ENCODE measurements at places on chromosomes 7 and 10.

- no peak for DNase-seq
Observed at GRCh38 chr7:142892951-142893350, 7.4 kb upstream of the TRPV6 start.

DNA sequence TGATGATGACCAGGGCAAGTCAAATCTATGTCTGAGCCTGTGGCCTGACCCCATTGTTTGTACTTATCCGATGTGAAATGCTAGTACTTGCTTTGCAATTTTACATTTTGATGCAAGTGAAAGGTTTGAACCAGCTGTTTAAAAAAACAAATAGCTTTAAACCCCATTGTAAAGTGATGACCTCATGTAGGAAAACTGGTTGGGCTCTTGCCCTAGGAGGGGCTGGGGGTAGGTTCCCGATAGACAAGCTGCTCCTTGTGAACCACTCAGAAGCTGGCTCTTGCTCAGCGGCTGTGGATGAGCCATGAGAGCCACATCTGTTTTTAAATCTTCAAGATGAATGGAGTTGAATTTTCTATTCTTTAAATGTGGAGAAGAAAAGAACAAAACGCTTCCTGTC is 185.3 kb downstream of the WDR11 start:
- DNase-seq: no peak

- DNase-seq: no peak
Observed at GRCh38 chr10:117071286-117072050, 66.5 kb upstream of the SHTN1 start.

GRCh38 chr7:54841772-54842697 is 83.0 kb upstream of the SEC61G start:
- peak; percentile 30 for DNase-seq

DNA sequence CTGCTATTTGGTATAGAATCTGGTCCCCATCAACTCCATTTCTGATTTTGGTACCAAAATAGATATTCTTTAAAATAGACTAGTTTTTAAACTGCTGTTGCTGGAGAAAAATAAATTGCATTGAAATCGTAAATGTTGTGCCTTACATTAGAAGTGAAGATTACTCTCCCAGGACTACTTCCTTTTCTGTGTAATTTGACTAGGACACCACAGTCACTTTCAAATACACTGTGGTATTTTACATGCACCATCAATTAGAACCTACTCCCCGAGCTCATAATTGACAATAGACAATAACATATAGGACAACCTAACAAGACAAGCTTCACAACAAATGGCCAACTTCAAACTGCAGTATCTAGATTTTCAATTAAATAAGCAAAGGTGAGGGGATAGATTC is 211.5 kb downstream of the DGKB start:
- no peak for DNase-seq

GRCh38 chr7:142175594-142175993 is 64.1 kb downstream of the MGAM2 start:
- DNase-seq: no peak

DNA sequence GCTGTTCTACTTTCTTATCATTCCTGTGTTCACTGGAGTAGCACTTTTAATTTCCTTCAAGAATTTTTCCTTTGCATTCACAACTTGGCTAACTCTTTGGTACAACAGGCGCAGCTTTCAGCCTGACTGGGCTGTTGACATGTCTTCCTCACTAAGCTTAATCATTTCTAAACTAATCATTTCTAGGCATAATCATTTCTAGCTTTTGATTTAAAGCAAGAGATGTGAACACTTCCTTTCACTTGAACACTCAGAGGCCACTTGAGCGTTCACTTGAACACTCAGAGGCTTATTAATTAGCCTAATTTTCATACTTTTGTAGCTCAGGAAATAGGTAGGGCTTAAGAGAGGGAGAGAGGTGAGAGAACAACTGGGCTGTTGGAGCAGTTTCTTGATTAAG is 15.9 kb downstream of the C10orf90 start:
- DNase-seq: no peak

DNA sequence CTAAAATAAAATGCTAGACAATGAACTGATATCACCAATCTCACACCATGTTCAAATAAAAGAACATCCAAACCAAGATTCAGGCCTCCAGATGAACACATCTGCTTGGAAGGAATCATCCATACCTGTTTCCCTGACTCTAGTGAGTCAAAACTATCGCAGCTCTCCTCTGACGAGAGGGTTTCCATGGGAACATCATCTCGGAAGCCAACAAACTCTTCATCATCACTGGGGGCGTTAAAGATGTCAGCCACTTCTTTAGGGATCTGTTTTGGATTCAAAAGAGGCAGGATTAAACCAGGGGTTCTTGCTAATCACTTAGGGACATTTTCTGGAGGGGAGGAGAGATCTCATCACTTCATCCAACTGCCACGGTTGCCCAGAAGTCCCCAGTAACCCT is 29.1 kb downstream of the CDCA7L start:
- DNase-seq: no peak

GRCh38 chr10:129942936-129943715 is 20.9 kb downstream of the EBF3 start:
- no peak for DNase-seq
